ENCODE measurements at places on chromosomes 5 and 9. TPM values are rescaled to one million over a fixed set of nuclear protein-coding genes. Genes with fewer than 3 reads are reported as not detected.

CLIC3 gene
- total RNA-seq = 2.9 TPM

MARCOL gene
- not detected for total RNA-seq

KLHL3 gene
- 3.6 TPM for total RNA-seq

PCDHGA12 gene
- 46.0 TPM for total RNA-seq

SPRY4 gene
- 14.6 TPM for total RNA-seq

TRAF1 gene
- 9.3 TPM for total RNA-seq

ECM2 gene
- 7.0 TPM for total RNA-seq

SLC23A1 gene
- total RNA-seq = not detected

RNF183 gene
- total RNA-seq = not detected

ARHGEF39 gene
- 0.26 TPM for total RNA-seq

TAF11L5 gene
- total RNA-seq = not detected

GPR150 gene
- total RNA-seq = 0.40 TPM

RFK gene
- 15.1 TPM for total RNA-seq

CER1 gene
- not detected for total RNA-seq

PCDHB14 gene
- 2.1 TPM for total RNA-seq

TOMM5 gene
- 107 TPM for total RNA-seq

FAM221B gene
- not detected for total RNA-seq

TMEM174 gene
- not detected for total RNA-seq

CARTPT gene
- not detected for total RNA-seq

CD180 gene
- total RNA-seq = not detected

ANKS6 gene
- 19.0 TPM for total RNA-seq

MARCHF11 gene
- total RNA-seq = not detected

DPYSL3 gene
- 146 TPM for total RNA-seq

TMEM141 gene
- 38.7 TPM for total RNA-seq

MEIKIN gene
- total RNA-seq = not detected

PCDHA4 gene
- 0.59 TPM for total RNA-seq

GPR151 gene
- not detected for total RNA-seq

LIX1 gene
- not detected for total RNA-seq

OR13D1 gene
- total RNA-seq = not detected

ITK gene
- total RNA-seq = not detected

GOLM1 gene
- total RNA-seq = 66.2 TPM

CXCL14 gene
- 0.26 TPM for total RNA-seq

FAM151B gene
- 7.4 TPM for total RNA-seq

PCDHA8 gene
- 0.07 TPM for total RNA-seq

PCDHGA4 gene
- total RNA-seq = 16.9 TPM

SPATA31E1 gene
- total RNA-seq = not detected

LHX2 gene
- total RNA-seq = not detected

BARHL1 gene
- total RNA-seq = not detected

NSG2 gene
- not detected for total RNA-seq

CAST gene
- 164 TPM for total RNA-seq

KCNN2 gene
- 0.17 TPM for total RNA-seq

HRH2 gene
- 0.39 TPM for total RNA-seq

EMB gene
- total RNA-seq = 2.4 TPM

SH3PXD2B gene
- 27.9 TPM for total RNA-seq

TMEM252 gene
- total RNA-seq = not detected

HRCT1 gene
- total RNA-seq = 0.59 TPM

NPR3 gene
- 43.4 TPM for total RNA-seq

TXNDC8 gene
- not detected for total RNA-seq

STKLD1 gene
- total RNA-seq = 0.33 TPM

STC2 gene
- 159 TPM for total RNA-seq

DYNC2I2 gene
- total RNA-seq = 43.4 TPM

SNCAIP gene
- total RNA-seq = 0.13 TPM

DOK3 gene
- total RNA-seq = 6.7 TPM

SIT1 gene
- total RNA-seq = 0.07 TPM

ANXA6 gene
- total RNA-seq = 390 TPM
